Osteoblast (primary cell): ENCODE measurements at places on chromosomes 12 and 14. TPM values are rescaled to one million over a fixed set of nuclear protein-coding genes. Genes with fewer than 3 reads are reported as not detected.

The USP44 gene
- total RNA-seq = under 0.01 and 0.36 TPM in 2 replicates

The KRT73 gene
- not detected in 2 replicates for total RNA-seq

The B4GALNT1 gene
- 1.1 and 2.9 TPM in 2 replicates for total RNA-seq

The WDR20 gene
- total RNA-seq = 15.6 and 18.3 TPM in 2 replicates

The PZP gene
- not detected in 2 replicates for total RNA-seq

The WBP11 gene
- total RNA-seq = 10.3 and 19.5 TPM in 2 replicates

The SERPINA1 gene
- total RNA-seq = 0.29 and 1.4 TPM in 2 replicates

The UNC79 gene
- total RNA-seq = under 0.01 TPM in 2 replicates

The ASPG gene
- total RNA-seq = under 0.01 TPM in 1 of 2 replicates, not detected in the other

The DCN gene
- total RNA-seq = 1,107 and 1,400 TPM in 2 replicates

The JPH4 gene
- not detected in 2 replicates for total RNA-seq

The CRIP2 gene
- 31.5 and 43.8 TPM in 2 replicates for total RNA-seq

The HVCN1 gene
- total RNA-seq = 2.1 and 2.9 TPM in 2 replicates

The KCNMB4 gene
- total RNA-seq = under 0.01 TPM in 2 replicates

The TOMM20L gene
- not detected in 2 replicates for total RNA-seq

The SLC38A6 gene
- 112 TPM in 2 replicates for total RNA-seq

The ZFHX2 gene
- total RNA-seq = 0.59 and 0.72 TPM in 2 replicates

The TRIM9 gene
- 0.59 and 1.1 TPM in 2 replicates for total RNA-seq

The PMEL gene
- 0.59 and 0.72 TPM in 2 replicates for total RNA-seq

The CISTR gene
- total RNA-seq = not detected in 2 replicates

The KCNA5 gene
- not detected in 2 replicates for total RNA-seq

The EXOC3L4 gene
- 0.29 TPM in 1 of 2 replicates, not detected in the other for total RNA-seq

The PARPBP gene
- 5.8 and 6.5 TPM in 2 replicates for total RNA-seq

The CLEC7A gene
- under 0.01 and 0.36 TPM in 2 replicates for total RNA-seq

The SPIC gene
- not detected in 2 replicates for total RNA-seq

The ENDOU gene
- not detected in 2 replicates for total RNA-seq

The LIN7A gene
- 6.5 and 11.5 TPM in 2 replicates for total RNA-seq

The NKX2-8 gene
- total RNA-seq = not detected in 2 replicates

The MYF6 gene
- total RNA-seq = not detected in 2 replicates

The OXA1L gene
- total RNA-seq = 55.0 and 62.8 TPM in 2 replicates

The CRIP1 gene
- 5.0 and 8.7 TPM in 2 replicates for total RNA-seq

The PRR4 gene
- total RNA-seq = 2.7 and 2.9 TPM in 2 replicates

The TDG gene
- total RNA-seq = 20.9 and 23.2 TPM in 2 replicates

The GNG2 gene
- total RNA-seq = 7.4 and 9.8 TPM in 2 replicates

The BEST3 gene
- total RNA-seq = under 0.01 TPM in 1 of 2 replicates, not detected in the other

The CLEC1B gene
- not detected in 2 replicates for total RNA-seq

The KLC1 gene
- 198 and 205 TPM in 2 replicates for total RNA-seq

The COX8C gene
- not detected in 2 replicates for total RNA-seq

The STON2 gene
- total RNA-seq = 49.6 and 51.0 TPM in 2 replicates

The FAM181A gene
- total RNA-seq = not detected in 2 replicates

The GYS2 gene
- not detected in 2 replicates for total RNA-seq

The SLC25A47 gene
- total RNA-seq = not detected in 2 replicates

The OR6C75 gene
- total RNA-seq = not detected in 2 replicates

The CCDC184 gene
- total RNA-seq = under 0.01 TPM in 1 of 2 replicates, not detected in the other

The REM2 gene
- 0.29 and 0.36 TPM in 2 replicates for total RNA-seq

The TXNDC16 gene
- total RNA-seq = 9.8 and 11.5 TPM in 2 replicates

The PTMS gene
- total RNA-seq = 70.4 and 72.7 TPM in 2 replicates

The PIK3C2G gene
- total RNA-seq = not detected in 2 replicates
